ENCODE measurements at places on chromosomes 6 and 20.
A peak's percentile ranks its signal among the peaks of the same experiment; 100 is the strongest.

GRCh38 chr6:44232676-44233566, 9.5 kb downstream of the SLC29A1 start:
- no peak for DNase-seq

GRCh38 chr6:43723737-43724295, 36.2 kb upstream of the MRPS18A start:
- no peak for DNase-seq

- peak; percentile 55 for DNase-seq
Observed at GRCh38 chr6:99393698-99394531, at the start of gene COQ3. COQ3 (minus strand) TSS chr6:99394195; CDS start chr6:99394179, 16 bp downstream.

GRCh38 chr6:40535110-40535818, 51.9 kb downstream of the LRFN2 start:
- no peak for DNase-seq

- DNase-seq = no peak
Observed at GRCh38 chr6:144449911-144450597, 164.9 kb downstream of the UTRN start.

DNA sequence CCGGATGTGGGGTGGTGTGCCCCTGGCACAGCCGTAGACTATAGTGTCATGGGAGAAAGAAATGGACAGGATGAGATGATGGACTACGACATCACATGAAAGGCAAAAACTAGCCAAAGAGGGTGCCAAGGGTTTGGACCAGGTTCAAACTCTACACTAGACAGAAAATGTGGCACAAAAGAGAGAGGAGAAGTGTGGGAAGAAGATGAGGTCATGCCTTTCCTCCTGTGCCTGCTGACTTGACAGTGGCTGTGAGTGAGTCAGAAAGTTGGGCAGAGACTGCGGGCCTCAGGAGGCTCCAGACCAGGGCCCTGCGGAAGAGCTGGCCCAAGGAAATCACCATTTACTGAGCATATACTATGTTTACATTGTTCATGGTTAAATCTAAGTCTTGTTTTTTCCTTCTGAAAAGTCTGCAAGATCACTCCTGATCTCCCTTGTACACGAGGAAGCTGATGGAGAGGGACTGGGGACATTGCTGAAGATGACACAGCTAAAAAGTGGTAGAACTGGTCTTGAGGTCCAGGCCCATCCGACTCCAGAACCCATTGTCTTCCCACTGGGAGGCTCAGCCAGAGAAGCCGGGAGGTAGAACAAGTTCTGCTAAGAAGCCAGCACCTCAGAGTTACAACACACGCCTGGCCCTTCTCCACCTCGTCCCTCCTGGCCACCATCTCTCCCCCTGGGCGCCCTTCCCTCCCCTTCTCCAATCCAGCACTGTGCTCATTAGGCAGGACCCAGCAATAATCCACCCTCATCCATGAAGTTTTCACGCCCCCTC, 35.6 kb downstream of the CNKSR3 start:
- no peak for DNase-seq

DNA sequence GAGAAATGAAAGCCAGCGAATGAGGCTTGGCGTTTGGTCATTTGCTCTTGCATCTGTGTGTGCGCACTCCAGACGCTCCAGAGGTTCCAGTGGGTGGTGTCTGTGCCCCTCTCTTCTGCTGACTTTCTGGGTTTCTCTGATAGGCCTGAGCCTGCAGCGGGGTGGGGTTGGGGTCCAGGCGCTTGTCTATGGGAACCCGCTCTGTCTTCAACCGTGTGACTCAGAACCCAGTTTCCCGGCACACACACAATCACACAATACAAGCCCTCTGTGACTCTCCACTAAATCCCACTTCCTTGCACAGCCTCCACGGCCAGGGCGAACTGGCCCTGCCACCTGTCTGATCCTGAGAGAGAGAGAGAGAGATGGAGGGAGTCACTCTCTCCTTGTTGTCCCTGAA, 24.6 kb downstream of the RBM38 start:
- no peak for DNase-seq
